ENCODE measurements at places on chromosomes 2 and 18. TPM values are rescaled to one million over a fixed set of nuclear protein-coding genes. Genes with fewer than 3 reads are reported as not detected.

The NTSR2 gene
- not detected for total RNA-seq

The RALB gene
- 108 TPM for total RNA-seq

The ADD2 gene
- 2.3 TPM for total RNA-seq

The MAP3K19 gene
- total RNA-seq: not detected

The HRH4 gene
- not detected for total RNA-seq
